Osteoblast (primary cell): ENCODE measurements at places on chromosomes 6 and 20. TPM values are rescaled to one million over a fixed set of nuclear protein-coding genes. Genes with fewer than 3 reads are reported as not detected.
A peak's percentile ranks its signal among the peaks of the same experiment; 100 is the strongest.

Gene VIP
- total RNA-seq, result not detected in 2 replicates

Gene ALDH8A1
- under 0.01 and 0.29 TPM in 2 replicates for total RNA-seq

Gene SSTR4
- not detected in 2 replicates for total RNA-seq

DNA sequence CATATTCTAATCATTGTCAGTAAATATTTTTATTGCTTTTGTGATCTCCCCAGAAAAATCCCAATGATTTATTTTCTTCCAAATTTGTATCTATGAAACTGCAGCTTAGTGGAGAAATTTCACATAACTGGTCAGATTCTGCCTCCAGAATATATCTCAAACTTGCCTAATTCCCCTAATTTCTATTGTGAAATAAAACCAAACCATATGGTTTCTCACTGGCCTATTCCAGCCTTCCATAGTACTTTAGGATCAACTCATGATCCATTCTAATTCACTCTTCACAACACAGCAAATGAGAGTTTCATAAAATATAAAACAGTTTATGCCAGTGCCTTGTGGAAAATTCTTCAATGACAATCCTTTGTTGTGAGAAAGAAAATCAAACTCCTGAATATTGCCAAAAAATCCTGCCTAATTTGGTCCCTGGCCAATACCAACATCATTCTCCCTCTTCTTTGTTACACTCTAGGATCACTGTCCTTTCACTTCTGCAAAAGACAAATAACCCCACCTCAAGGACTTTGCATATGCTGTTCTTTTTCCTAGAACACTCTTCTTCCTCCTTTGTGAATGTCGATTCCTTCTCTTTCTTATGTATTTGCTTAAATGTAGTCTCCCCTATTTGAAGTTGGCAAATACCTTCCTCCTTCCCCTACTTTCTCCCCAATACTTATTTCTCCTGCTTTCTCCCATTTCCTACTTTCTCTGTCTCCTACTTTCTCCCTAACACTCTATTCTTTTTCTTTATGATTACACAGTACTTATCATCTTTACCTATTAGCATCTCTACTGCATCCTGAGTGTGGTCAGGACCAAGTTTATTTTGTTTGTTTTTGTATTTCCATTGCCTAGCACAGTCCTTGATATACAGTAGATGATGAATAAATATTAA, 587.5 kb downstream of the RFPL4B start:
- peak; percentile 51 for DNase-seq
- no peak overlapping the region for H3K27ac ChIP-seq
- H3K27me3 ChIP-seq, result no peaks in the 10 kb centered on the region
- peaks cover 25% of the 10 kb centered on the region for H3K4me1 ChIP-seq

- no peak overlapping the region for H3K27ac ChIP-seq
- no peak overlapping the region for H3K4me3 ChIP-seq
- no peaks in the 10 kb centered on the region for H3K27me3 ChIP-seq
- H3K4me1 ChIP-seq, result no peaks in the 10 kb centered on the region
Measured at GRCh38 chr6:39731565-39731964, 6.4 kb upstream of the KIF6 start.

- H3K4me1 ChIP-seq, result peaks cover 30% of the 10 kb centered on the region
- peak; percentile 46 for DNase-seq
- peak overlapping the region; percentile 51 for H3K27ac ChIP-seq
Measured at GRCh38 chr6:135922174-135922573, 70.7 kb downstream of the PDE7B start.

GRCh38 chr6:4603291-4603690, 172.9 kb upstream of the CDYL start:
- H3K36me3 ChIP-seq, result no peaks in the 10 kb centered on the region
- no peaks in the 10 kb centered on the region for H3K27me3 ChIP-seq
- peak; percentile 83 for DNase-seq
- peaks cover 42% of the 10 kb centered on the region for H3K4me1 ChIP-seq
- peak overlapping the region; percentile 38 for H3K27ac ChIP-seq

DNA sequence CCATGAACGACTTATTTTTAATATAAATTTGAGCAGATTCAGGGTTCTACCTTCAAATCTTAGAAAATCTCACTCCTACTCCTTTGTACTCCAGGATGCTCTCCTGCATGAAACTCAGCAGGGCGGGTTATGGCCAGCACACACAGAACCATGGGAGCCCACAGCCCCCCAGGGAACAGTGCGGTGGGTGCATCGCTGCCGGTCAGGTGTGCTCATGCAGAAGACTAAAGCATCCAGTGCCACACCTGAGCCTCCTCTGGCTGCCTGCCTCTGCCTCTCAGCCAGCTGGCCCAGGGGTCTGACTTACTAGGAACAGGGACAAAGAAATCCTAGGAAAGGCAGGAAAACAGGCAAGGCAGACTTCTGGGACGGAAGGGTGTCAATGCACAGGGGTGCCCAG, 31.8 kb downstream of the EZR start:
- no peak overlapping the region for H3K27ac ChIP-seq
- H3K27me3 ChIP-seq, result no peaks in the 10 kb centered on the region
- no peak overlapping the region for H3K4me3 ChIP-seq
- peaks cover 4% of the 10 kb centered on the region for H3K4me1 ChIP-seq

DNA sequence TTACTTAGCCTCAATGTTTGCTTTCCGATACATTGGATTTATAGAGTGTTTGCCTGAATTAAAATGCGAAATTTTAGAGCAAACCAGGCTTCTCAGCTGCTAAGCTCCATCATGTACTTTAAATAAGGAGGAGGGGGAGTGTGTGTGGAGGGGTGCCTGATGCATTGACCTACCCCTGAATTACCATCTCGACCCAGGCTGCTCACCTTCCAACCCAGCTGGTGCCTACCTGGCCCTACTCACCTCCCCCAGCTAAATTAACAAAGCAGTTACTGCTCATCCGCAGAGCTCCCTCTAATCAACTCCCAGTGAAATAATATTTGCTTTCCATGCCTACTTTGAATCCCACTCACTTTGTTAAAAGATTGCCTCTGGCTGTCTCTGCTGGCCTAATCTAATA, 544.5 kb downstream of the MAFB start:
- H3K36me3 ChIP-seq, result no peaks in the 10 kb centered on the region
- H3K4me1 ChIP-seq, result no peaks in the 10 kb centered on the region
